Activated CD4-positive, alpha-beta T cell treated with anti-CD3 and anti-CD28 coated beads for 24 hours (primary cell): ENCODE measurements at places on chromosomes 2 and 18.

- DNase-seq, result no peak
Measured at GRCh38 chr2:126751477-126751876, 95.5 kb downstream of the GYPC start.

DNA sequence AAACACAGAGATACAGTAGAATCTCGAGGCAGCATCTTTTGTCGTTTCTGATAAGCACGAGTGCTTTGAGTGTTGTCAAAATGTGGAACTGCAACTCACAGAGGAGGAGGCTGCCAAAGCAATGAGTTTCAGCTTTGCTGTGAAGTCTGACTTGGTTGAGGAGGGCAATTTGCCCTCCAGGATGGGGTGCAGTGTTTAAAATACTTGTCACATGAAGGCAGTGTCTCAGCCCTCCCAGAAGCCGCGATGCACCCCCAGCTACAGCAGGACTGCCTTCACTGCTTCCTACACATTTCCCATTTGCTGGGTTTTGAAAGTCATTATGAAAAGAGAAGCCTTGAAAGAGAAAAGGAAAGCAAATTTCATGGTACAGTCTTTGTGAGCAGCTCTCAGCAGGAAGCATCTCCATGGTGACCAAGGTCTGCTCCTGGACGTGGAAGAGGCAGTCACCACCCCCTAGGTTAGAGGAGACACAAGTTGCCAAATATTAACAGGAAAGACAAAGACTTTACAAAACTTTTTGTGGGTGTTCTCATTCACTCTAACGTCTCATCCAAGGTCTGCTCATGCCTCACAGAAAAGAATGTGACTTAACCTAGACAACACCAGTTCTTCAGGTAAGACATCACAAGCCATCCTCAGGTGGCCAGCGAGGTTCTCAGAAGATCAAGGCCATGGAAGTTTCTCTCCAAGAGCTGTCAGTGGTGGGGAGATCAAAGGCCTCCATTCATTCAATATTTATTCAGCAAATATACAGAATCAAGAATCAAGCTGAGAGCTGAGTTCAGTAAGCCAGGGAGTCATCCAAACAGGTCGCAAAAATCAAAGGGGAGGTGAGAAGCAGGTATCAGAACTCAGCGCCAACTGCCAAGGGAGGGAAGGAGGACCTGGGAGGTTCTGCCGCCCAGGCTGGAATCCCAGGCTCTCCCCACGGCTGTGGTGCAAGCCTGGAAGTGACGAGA is 476.0 kb downstream of the EIPR1 start:
- DNase-seq, result no peak

DNA sequence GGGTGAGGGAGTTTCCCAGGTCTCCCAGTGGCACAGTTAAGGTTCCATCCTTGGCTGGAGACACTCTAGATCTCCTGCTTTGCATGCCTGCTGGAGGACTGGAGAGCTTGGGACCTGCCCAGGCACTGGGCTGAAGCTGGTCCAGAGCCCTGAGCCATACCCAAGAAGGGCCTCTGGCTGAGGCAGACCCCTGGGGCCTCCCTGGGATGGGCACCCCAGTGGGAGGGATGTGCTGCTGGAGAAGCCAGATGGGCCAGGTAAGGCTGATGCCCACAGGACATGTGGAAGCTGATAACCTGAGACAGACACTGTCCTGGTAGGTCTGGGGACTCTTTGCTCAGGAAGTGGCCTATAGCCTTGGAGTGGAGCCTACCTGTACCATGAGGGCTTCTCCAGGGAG is 160.7 kb downstream of the TFCP2L1 start:
- no peak for DNase-seq

DNA sequence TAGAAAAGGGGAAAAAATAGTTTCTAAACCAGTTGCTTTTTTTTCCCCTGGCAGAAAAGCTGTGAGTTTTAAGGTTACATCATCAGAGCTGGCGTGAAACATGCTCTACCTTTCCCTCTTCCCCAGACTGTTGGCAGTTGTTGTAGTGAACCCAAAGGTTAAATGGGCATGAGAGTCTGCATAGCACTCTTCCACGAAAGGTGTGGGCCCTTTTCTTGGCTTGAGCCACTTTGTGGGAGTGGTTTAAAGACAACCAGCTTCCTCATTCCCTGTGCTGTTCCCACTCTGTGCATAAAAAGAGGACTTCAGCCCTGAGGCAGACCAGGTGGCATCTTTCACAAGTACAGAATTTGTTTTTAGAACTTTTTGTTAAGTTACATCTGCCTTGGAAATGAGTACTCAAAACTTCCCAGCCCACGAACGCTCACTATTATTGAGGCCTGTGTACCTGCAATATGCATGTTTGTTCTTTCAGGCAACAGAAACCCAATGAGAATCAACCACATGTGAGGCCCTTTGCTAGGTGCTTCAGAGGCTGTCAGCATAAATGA is 243.8 kb downstream of the BABAM2 start:
- DNase-seq, result no peak

GRCh38 chr2:181313845-181314244 is 143.3 kb upstream of the ITGA4 start:
- no peak for DNase-seq

GRCh38 chr18:77108001-77108692 is 24.4 kb downstream of the MBP start:
- no peak for DNase-seq
